ENCODE measurements at places on chromosomes 2 and 18. TPM values are rescaled to one million over a fixed set of nuclear protein-coding genes. Genes with fewer than 3 reads are reported as not detected.

Gene ST6GAL2
- not detected for polyA plus RNA-seq

DNA sequence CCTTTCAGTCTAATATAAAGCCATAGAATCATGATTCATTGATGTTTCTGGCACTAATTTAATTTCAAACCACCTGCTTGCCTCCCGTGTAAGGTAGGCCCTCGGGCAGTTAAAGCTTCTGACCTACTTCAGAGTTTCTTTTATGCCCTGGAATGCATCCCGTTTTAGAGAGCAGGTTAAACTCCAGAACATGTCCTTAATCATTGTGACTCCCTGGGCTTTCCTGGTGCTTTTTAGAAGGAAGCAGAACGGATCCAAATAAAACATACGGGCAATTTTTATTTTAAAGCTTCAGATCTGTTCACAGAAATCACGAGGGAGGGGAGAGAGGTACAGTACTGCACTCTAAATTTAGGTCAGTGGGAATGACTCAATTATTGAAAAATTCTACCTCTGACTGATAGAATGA, 134.8 kb downstream of the GCA start:
- no peak for DNase-seq

- DNase-seq = no peak
These were observed 510 bp downstream of the RNF149 start for GRCh38 chr2:101307950-101308431.

DNA sequence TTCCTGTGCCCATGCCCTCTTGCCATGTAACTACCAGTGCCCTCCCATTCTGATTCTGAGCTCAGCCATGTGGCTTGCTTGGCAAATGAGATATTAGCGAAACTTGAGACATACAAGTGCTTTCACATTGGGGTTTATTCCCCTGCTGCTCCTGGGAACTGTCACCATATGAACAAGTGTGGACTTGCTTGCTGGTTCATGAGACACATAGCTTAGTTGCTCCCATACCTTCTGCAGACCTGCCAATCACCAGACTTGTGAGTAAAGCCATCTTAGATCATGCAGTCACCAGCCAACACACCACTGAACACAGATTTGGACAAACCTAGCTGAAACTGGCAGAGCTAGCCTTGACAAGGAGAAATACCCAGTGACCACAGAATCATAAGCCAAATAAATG, 155.1 kb downstream of the SS18 start:
- no peak for DNase-seq

DNA sequence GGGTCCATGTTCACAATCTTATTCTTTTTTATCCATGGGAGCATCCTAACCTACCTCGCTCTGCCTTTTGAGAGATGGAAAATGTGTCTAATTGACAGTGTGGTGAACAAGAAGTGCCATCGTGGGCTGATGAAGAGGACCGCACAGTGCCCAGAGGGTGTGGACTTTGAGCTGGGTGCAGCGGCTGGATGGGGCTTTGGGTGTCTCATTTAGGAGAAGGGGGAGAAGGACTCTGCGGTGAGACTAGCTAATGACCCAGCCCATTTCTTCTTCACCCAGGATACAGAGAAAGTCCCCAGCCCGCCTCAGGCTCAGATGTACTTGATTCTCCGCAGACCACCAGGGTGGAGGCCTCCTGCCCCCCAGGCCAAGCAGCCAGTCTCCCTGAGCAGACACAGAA, 33.7 kb upstream of the SNTG2 start:
- no peak for DNase-seq

DNA sequence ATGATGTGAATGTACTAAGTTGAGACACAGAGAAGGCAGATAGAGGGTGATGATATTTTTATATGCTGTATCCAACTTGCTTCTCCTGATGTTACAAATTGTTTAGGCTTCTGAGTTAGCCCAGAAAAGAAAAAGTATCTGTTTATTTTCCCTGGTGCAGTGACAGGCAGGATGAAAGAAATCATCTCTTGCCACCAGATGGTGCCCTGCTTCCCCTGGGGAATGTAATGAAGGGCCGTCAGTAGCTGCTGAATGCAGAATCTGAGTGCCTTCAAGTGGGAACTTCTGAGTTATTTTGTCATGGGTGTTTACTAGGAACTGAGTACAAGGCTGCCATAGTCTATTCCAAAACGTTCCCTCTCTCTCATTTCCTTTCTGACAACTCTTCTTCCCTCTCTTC, 525.6 kb downstream of the MBD2 start:
- no peak for DNase-seq

DNA sequence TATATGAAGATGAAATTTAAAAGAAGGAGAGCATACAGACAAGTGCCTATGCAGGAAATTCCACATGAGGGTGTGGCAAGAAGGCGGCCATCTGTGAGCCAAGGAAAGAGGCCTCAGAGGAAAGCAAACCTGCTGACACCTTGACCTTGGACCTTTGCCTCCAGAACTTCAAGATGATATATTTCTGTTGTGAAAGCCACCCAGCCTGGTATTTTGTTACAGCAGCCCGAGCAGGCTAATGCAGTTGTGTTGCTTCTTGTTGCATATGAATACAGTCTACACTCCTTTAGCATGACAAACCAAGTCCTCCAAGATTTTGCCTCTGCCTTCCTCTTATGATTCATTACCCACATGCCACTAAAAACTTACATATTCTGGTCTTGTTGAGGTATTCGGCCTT, 374.8 kb upstream of the TRIB2 start:
- no peak for DNase-seq

GRCh38 chr18:46830633-46831032, 73.8 kb upstream of the ST8SIA5 start:
- no peak for DNase-seq
